ENCODE measurements at places on chromosomes 1 and 21. TPM values are rescaled to one million over a fixed set of nuclear protein-coding genes. Genes with fewer than 3 reads are reported as not detected.

PADI6 gene
- not detected for total RNA-seq

CLEC20A gene
- total RNA-seq = not detected

OTUD7B gene
- total RNA-seq = 6.7 TPM

OSCP1 gene
- not detected for total RNA-seq

NBPF3 gene
- 2.9 TPM for total RNA-seq

DCST1 gene
- 0.32 TPM for total RNA-seq

LIN28A gene
- total RNA-seq = not detected

SPRR2B gene
- total RNA-seq = not detected

ATP6V1G3 gene
- not detected for total RNA-seq

NIBAN1 gene
- 141 TPM for total RNA-seq

PLA2G2D gene
- total RNA-seq = not detected

SYCP1 gene
- not detected for total RNA-seq

DNM3 gene
- total RNA-seq = 5.5 TPM

WNT4 gene
- not detected for total RNA-seq

ADAM30 gene
- total RNA-seq = not detected

IQGAP3 gene
- 0.10 TPM for total RNA-seq

LRRC71 gene
- total RNA-seq = not detected

CDC42BPA gene
- 1.5 TPM for total RNA-seq

IFNGR2 gene
- 10.2 TPM for total RNA-seq

CD1B gene
- total RNA-seq = not detected

PRKAA2 gene
- not detected for total RNA-seq

HUNK gene
- not detected for total RNA-seq

CHD1L gene
- total RNA-seq = 25.3 TPM

ERICH3 gene
- not detected for total RNA-seq

RXRG gene
- total RNA-seq = not detected

RAB3B gene
- not detected for total RNA-seq

SPRR2A gene
- not detected for total RNA-seq

RAB4A gene
- 33.4 TPM for total RNA-seq

LIPI gene
- total RNA-seq = not detected

CSF3R gene
- 3.6 TPM for total RNA-seq

S100A14 gene
- total RNA-seq = not detected

OVAAL gene
- total RNA-seq = not detected

SYF2 gene
- total RNA-seq = 65.6 TPM

ASCL5 gene
- 0.27 TPM for total RNA-seq

GPA33 gene
- 21.0 TPM for total RNA-seq

TRIM45 gene
- total RNA-seq = 0.84 TPM

HRNR gene
- not detected for total RNA-seq

CYP4A22 gene
- not detected for total RNA-seq

CHD5 gene
- total RNA-seq = not detected

GLIS1 gene
- not detected for total RNA-seq

ARHGAP30 gene
- total RNA-seq = 204 TPM

TEKT2 gene
- 0.81 TPM for total RNA-seq

HIVEP3 gene
- total RNA-seq = 17.2 TPM

Measured in CD4-positive, CD25-positive, alpha-beta regulatory T cell (primary cell).